K562 (cell line): ENCODE measurements at places on chromosomes 1 and 21.

GRCh38 chr1:12477936-12478611 is 139.9 kb downstream of the DHRS3 start:
- peak; percentile 99 for DNase-seq

GRCh38 chr1:107941531-107941930 is 23.4 kb downstream of the VAV3 start:
- no peak for DNase-seq

DNA sequence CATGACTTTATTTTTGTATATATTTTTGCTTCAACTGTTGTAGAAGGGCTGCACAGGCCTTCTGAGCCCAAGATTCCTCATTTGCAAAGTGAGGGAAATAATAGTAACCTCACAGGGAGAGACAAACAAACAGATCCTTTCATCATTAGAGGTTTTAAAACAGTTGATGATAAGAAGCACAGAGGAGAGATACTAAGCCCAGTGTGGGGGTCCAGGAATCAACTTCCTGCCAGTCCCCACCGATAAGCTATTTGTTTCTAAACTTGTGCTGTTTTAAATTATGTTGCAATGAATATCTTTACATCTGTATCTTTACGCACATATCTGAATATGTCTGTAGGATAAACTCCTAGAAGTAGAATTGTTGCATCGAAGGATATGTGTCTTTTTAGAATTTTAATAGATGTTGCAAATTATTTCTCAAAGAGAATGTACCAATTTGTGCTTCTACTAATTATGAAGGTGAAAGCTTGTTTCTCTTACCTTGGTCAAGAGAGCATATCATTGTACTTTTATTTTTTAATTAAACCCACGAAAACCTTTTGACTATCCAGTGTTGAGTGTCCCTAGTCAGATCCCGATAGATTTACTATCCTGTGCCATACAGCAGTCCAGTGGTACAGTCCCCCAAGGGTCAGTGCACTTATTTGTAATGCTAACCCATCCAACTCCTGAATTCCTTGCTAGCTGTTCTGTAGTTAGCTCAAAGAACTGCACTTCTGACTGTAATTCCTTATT is 10.8 kb downstream of the FCRLB start:
- no peak for DNase-seq

- DNase-seq = no peak
Measured at GRCh38 chr1:62012836-62013235, 181.8 kb upstream of the L1TD1 start.

DNA sequence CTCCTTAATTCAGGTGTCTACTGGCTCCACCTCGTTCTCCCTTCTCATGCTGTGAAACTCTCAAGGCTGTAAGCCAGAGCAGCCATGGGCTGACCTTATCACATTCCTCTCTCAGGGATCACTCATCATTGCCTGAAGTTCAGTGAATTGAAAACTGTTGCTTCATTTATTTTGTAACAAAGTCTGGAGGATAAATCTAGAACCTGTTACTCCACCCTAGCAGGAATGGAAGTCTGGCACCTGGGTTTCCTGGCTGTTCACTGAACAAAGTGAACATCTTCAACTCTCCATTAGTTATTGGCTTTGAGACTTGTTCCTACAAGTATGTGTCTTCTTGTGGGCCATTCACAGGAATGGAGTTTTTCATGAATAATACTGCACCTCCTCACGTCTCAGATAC is 584.1 kb downstream of the PTPRU start:
- DNase-seq = no peak

DNA sequence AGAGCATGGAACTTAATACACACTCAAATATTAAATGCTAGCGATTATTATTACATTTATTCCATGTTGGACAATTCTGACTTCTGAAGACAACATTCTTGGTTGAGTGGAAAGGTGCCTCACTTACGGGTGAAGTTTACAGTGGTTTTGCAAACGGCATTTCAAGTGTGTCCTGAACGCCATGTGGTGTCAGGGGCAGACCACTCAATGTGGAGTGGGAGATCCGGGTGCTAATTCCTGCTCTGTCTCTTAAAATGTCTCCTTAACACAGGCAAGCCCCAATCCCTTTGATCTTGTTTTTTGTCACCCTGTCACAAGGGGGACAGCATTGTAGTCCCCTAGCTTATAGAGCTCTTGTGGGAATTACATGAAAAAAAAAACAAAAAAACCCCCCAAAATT is 5.6 kb upstream of the TDRD10 start:
- DNase-seq = no peak
